ENCODE measurements at places on chromosomes 13 and 19.

- no peak for DNase-seq
These were observed 18.1 kb downstream of the ARHGEF18 start for GRCh38 chr19:7366701-7367420.

DNA sequence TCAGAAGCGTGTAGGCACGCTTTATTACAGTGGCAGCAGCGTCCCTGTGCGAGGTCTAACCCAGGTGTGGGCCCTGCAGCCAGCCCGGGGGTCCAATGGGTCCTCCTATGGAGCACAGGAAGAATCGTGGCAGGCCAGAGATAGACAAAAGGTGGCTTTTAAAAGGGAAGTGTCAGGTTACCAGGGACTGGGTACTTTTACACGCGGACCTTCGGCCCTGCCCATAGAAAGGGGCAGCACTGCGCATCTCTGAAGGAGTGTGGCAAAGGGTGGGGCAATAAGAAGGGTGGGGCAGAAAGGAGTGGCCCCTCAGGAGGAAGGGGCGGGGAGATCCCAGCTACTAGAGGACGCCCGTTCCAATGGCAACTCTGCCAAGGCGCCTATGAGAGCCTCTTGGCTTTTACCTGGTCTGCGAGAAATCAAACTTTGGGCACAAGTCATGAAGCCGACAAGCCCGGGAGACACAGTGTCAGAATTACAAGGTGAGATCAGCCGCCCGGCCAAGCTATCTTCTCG lies 1419.8 kb downstream of the UQCRFS1 start:
- DNase-seq: no peak

DNA sequence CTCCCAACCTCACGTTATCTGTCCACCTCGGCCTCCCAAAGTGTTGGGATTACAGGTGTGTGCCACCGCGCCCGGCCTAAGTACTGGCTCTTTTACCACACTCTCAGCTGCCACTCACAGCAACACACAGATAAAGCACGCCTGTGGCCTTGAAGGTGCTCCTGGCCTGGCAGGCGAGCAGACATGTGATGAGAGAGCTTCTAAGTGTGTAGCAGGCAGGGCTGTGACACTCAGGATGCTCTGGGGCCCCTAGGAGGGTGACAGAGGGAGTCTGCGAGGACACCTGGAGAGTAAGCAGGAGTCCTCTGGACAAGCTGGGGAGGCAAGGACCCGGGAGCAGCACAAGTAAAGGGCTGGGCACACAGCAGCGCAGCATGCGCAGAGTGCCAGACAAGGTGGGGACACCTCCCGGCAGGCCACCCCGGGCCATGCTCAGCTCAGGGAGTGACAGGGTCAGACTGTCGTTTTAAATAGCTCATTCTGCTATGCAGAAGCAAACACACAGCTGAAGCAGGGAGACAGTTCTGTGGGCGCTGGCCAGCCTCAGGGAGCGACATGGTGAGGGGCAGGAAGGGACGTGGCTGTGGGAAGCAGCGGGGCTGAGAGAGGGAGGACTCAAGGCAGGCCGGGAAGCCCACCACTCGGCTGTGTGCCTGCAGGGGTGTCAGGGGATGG lies 26.5 kb downstream of the MED26 start:
- no peak for DNase-seq

DNA sequence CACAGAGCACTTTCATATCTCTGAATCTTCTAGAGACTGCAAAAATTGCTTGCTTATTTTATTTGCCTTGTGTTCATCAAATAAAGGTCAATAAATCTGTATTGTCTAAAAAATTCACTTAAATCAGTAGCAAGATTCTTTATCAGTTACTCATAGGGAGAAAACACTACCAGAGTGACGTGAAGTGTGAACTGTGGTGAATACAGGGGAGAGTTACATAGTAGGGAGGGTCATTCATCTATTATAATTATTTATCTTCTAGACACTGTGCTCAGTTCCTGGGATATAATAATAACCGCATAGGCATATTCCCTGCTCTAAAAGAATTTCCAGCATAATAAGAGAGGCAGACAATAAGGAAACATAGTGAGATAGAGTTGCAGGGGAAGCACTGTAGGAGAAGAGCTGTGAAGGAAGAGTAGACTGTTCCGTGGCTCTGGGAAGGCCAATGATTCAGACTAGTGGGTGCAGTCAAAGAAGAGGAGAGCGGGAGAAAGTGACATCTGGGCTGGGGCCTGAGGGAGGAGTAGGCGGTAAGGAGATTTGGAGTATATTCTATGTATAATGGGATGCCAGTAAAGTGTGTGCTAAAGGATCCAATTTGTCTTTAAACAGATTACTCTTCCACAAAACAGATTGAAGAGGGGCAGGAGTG lies 84.0 kb upstream of the TDRD3 start:
- DNase-seq: no peak

- DNase-seq: no peak
These were observed 2.4 kb downstream of the PPP1R13L start for GRCh38 chr19:45402298-45403061.

DNA sequence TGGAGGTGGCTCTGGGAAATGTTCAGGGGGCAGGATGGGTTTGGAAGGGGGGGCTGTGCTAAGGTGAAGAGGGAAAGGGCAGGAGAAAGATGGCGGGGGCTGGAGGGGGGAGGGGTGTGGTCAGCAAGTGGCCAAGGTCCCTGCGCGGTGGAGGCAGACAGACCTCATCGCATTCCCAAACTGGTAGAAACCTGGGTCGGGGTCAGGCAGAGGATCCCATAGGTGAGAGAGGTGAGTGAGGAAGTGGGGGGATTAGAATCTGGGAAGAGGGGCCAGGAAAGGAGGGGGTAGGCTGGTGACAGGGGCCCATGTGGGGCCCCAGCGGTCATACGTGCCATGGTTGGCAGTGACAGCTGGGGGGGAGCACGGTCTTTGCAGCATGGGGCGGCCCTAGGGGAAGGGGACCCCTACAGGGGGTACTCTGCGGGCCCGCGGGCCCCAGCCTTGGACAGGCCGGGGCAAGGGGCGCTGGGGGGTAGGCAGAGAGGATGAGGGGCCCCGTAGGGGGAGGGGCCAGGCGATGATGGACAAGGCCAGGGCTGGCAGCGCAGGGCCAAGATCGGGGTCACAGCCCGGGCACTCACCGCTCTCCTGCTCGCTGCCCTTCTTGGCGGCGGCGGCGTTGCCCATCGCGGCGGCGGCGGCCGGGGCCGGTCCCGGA lies 514 bp downstream of the PRKACA start:
- no peak for DNase-seq

DNA sequence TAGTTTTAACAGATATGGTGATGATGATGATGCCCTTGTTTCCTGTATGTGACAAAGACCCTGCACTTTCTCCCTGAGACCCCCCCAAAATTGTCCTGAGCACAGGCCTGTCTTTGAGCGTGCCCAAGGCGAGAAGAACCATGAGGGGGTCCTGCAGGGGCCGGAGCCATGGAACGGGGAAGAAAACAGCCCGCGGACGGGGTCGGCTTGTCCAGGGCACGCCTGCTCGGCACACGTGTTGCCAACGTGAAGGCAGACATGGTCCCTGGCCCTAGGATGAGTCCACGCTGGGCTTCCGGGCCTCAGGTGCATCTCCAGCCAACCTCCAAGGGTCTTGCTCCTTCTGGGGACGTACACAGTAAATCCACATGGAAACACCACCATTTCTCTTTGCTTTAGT lies 90.8 kb downstream of the SLC7A1 start:
- DNase-seq: no peak

GRCh38 chr19:5138606-5139582 lies 170.0 kb downstream of the KDM4B start:
- peak; percentile 38 for DNase-seq

DNA sequence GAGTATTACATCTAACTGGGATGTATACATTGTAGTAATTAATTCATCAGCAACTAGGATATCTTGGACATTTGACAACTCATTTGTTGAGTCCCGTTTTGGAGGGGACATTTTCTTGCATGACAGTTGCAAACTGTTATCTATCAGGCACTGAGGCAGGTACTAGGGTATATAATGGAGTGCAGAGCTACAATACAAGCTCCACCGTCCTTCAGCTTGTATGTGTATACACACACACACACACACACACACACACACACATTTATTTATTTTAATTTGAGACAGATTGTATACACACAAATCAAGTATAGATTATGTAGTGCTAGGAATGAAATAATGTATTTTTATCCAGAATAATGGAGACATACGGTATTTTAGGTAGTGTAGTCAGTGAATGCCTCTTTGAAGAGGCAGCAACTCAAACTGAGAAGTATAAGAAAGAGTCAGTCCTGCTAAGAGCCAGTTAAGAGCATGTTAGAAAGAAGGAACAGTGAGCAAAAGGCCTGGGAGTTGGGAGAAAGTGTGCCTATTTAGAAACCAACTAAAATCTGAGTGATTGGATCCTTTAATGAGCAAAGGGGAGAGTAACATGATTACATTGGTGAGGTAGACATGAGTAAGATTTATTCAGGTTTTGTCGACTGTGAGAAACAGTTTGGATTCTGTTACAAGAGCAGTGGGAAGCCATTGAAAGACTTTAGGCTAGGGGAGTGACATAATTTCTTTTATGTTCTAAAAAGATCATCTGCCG lies 74.5 kb downstream of the NBEA start:
- DNase-seq: no peak

DNA sequence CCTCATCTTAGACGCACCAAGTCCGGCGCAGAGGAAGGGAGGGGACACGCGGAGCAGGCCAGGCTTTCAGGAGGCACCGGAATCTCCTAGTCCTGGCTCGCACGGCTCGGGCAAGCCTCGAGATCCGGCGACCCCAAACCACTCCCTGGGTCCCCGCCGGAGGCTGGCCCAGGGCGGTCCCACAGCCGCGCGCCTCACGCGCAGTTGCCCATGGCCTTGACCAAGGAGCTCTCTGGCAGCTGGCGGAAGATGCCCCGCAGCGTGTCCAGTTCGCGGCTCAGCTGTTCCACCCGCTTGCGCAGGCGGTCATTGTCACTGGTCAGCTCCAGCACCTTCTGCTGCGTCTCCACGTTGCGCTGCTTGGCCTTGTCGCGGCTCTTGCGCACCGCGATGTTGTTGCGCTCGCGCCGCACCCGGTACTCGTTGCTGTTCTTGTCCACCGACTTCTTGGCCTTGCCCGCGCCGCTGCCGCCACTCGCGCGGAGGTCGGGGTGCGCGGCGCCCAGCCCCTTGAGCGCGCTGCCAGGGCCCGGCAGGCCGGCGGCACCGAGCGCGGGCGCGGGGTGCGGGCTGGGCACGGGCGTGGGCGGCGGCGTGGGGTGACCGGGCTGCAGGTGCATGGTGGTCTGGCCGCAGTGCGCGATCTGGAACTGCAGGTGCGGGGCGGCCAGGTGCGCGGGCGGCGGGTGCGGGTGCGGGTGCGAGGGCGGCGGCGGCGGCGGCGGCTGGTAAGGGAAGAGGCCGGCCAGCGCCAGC lies 1.0 kb downstream of the CEBPA start:
- DNase-seq: no peak

DNA sequence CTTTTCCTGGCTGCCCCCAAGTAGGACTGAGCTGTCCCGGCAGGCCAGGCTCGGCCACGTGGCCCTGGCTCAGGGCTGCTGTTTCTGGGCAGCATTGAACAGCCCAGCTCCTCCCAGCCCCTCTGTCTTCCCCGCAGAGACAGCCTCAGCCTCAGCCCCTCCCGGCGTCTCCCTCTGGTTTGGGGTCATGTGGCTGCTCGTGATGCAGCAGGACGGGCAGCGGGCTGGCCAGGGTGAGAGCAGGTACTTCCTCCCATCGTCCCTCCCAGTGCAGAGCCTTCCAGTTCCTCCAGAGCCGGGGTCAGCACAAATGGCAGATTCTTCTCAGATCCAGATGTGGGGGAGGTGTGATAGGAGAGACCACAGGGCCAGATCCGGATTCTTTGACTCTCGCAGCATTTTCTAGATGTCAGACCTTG lies 114.6 kb downstream of the KDM4B start:
- DNase-seq: no peak

- DNase-seq: no peak
These were observed 5.4 kb upstream of the PLPP2 start for GRCh38 chr19:296476-297225.

DNA sequence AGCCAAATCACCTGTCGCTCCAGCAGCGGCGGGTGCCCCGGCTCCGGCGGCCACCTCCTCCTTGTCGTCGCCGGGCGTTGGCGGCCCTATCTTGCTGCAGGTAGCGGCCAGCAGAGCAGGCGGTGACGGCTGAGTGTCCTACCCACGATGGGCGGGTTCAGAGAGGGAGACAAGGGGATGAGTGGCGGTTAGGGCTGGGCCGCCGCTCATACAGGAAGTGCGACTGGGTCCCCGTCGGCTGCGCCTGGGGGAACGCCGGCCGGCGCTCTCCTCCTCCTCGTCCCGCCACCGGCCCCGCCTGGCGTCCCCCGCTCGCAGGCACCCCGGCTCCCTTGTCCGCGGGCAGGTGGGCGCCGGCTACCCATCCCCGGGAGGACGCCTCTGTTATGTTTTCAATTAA lies 1692.0 kb downstream of the SLITRK5 start:
- DNase-seq: no peak

DNA sequence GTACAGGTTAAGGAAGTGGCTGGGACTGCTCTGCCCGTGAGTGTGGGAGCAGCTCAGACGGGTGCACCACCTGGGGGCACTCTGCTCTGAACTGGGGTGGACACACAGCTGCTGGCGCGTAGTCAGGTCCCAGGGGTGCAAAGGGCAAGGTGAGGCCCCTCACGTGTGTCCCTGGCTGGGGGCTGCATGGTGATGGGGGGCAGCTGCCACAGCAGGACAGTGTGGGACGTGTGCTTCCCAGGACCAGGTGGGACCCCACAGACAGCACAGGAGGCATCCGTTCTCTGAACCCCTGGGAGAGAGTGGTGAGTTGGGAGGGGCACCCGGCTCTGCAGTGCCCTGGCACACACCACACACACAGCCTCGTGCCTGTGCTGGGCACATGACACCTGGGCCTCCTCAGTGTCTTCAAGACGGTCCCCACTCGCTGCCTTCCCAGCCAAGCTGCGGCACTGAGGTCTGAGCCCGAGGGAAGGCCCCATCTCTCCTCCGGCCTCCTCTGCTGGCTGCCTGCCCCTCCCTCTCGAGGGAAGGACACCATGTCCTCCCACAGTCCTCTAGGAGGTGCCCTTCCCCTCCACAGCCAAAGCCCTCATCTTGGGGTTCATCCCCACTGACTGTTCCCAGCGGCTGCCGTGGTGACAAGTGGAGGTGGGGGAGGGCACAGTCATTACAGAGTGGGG lies 24.7 kb downstream of the CILP2 start:
- no peak for DNase-seq

DNA sequence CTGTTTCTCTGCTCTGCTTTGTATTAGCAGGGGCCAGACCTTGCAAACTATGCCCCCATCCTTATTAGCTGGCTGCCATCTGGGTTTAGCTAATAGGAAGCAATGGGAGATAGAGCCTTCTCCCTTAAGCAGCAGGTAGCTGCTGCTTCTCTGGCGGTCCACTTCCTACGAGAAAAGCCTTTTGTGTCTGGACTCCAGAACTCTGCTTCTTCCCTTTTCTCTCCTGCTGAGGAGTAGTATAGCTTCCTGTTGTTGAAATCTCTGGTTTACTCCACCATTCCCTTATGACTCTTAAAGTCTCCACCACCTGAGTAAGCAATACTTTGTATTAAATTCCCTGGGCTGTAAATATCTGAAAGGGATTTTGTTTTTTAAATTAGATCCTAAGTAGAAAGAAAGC lies 147.1 kb downstream of the DNAJC15 start:
- DNase-seq: no peak

DNA sequence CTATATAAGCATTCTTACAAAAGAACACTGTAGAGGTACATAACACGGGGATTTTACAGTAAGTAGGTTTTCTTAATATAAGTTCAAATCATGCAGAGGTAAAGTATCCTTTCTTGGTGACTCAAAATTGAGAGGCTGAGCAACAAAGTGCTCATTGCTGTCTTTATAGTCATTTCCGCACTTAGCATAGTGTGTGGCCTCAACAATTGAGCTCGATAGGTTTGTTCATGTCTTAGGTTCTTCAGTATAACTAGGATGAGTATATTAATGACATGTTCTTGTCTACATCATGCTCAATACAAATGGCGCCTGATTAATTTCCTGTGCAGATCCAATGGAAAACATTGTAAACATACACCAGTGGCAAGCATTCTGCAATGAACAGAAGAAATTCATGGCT lies 1.4 kb downstream of the WDFY2 start:
- DNase-seq: no peak

All from stimulated activated CD4-positive, alpha-beta T cell treated with anti-CD3 and anti-CD28 coated beads, Interleukin-1b, Interleukin-23, amount 100 ng/mL, for 24 hours (primary cell).